Kidney epithelial cell (primary cell): ENCODE measurements at places on chromosomes 4 and X.

DNA sequence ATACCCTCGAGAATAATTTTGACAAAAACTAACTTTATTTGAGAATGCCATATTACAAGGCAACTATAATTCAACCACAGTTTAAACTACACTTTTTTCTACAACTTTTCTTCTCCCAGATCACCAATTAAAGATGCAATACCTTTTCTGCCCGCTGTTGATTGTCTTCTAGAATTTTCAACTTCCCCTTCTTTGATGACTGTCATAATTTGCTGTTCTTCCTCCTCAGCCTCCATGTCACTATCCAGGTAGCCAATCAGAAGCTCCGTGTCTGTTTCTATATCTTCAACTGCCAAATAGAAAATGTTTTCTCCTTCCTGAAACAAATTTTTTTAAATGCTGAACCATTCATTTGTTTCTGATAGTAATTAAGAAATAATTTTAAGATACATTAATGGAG is 101.5 kb downstream of the PRDM5 start:
- no peak for DNase-seq

- DNase-seq = no peak
Measured at GRCh38 chr4:87838205-87838604, 5.4 kb downstream of the MEPE start.

GRCh38 chr4:176834531-176834930 is 41.8 kb upstream of the VEGFC start:
- DNase-seq = no peak

DNA sequence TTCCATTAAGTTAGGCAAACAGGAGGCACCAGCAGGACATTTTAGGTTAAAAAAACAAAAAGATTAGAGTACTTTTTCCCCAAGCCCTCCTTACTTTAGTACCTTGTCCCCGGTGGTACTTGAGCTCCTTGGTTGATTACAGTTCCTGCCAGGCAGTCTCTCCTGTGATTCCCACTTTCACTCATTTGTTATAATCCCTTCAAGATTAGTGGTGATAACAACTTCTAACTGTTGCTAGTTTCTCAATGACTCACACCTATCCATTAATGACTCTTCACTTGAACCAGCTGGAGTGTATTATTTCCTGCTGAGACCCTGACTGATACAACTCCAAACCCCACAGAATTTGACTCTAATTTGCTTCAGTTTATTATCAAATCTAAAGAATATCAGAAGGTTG is 765.0 kb upstream of the DIAPH2 start:
- no peak for DNase-seq

- DNase-seq = no peak
Measured at GRCh38 chr4:141567326-141567915, 69.0 kb upstream of the IL15 start.

DNA sequence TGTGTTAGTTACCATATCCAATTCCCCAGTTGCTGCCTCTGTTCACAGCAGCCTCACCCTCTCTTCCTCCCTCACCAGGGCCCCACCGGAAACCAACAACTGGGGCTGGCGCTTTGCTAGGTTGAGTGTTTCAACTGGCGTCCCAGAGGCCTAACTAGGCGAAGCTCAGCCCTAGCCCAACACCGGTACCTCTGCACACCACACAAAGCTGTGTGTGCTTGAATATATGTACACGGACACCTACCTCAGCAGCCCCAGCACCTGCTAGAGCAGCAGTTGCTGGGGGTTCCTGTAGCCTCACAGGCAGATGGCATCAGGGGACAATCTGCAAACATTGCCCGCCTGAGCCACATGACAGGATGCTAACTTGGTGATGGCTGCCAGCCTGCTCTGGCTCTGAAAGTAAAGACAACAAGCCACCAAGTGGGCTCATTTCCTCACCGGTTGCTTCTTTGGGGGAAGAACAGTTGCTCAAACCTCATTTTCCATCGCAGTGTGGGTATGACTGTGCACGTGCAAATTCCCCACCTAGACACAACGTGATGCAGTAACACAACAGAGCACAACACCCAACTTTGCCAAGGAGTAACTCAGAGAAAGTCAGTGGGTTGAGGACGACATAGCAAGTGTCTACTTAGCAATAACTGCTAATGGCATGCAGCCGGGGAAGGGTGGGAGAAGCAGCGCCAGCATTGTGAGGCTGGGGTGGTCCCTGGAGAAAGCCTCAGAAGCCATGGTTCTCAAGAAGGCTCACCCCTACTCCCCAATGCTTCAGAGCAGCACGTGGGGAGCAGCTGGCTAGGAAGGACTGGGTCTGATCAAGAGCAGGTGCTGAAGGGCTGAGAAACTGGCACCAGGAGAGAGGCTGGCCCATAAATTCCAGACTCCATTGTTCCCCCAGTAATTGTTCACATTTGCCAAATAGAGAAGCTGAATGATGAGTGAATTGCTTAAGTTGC is 139.5 kb downstream of the SH3KBP1 start:
- no peak for DNase-seq

DNA sequence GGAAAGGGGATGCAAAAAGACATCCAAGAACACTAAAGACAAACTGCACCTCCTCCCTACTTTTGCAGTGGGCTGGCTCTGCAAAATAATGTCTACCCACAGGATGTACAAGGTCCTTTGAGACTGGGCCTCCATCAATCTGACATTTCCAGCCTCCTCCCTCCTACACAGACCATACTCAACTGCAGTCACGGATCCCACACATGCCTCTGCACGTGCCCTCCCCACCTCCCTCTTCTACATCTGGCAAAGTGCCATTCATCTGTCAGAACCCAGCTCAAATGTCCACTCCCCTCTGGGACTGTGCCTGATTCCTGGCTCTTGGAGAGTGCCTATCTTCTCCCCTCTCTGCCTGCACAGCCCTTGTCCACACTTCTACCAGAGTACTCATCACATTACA is 50.3 kb downstream of the CHRDL1 start:
- no peak for DNase-seq
